GM23338 (cell line): ENCODE measurements at places on chromosomes 16 and 17. TPM values are rescaled to one million over a fixed set of nuclear protein-coding genes. Genes with fewer than 3 reads are reported as not detected.
A peak's percentile ranks its signal among the peaks of the same experiment; 100 is the strongest.

Gene SPNS3
- polyA plus RNA-seq = not detected in 2 replicates

Gene NLRC3
- polyA plus RNA-seq = 0.11 and 0.28 TPM in 2 replicates

Gene CRISPLD2
- polyA plus RNA-seq = 2.1 and 2.6 TPM in 2 replicates

Gene C16orf46
- 1.3 and 1.4 TPM in 2 replicates for polyA plus RNA-seq

Gene KRTAP1-1
- not detected in 2 replicates for polyA plus RNA-seq

DNA sequence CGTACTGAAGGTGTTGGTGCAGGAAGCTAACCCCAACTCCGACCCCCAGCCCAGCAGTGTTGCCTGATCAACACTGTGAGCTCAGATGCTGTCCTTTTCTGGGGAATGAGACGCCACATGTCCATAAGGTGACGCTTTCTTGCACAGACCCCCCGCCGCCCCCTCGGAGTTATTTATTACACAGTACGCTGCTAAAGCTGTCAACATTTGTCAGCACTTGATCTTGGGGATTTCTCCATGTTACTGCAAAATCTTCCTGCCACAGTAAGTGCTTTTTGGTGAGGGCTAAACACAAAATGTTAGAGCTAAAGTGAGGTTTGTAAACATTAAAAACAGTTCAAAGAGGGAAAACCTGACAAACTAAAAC, 15.9 kb downstream of the CMTM3 start:
- DNase-seq = no peak

- DNase-seq = peak; percentile 74
These were observed 615 bp downstream of the PRPSAP1 start for GRCh38 chr17:76353004-76353598.

DNA sequence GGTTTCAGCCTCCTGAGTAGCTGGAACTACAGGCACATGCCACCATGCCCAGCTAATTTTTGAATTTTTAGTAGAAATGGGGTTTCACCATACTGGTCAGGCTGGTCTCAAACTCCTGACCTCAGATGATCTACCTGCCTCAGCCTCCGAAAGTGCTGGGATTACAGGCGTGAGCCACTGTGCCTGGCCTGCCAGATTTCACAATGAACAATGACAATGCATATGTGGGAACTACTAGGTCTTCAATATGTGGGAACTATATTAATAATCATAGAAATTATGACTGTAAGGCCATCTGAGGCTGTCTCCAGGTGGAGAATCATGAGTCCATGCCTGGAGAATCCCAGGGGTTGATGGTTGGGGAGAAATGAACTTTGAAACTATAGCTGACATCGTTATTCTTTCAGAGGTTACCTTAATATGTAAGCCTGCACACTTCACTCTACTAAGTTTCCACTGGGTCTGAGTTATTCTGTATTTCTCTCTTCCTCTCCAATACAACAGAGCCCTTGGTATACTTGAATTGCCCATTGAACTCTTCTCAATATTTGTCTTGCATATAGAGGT, 7.2 kb upstream of the DRC7 start:
- no peak for DNase-seq

DNA sequence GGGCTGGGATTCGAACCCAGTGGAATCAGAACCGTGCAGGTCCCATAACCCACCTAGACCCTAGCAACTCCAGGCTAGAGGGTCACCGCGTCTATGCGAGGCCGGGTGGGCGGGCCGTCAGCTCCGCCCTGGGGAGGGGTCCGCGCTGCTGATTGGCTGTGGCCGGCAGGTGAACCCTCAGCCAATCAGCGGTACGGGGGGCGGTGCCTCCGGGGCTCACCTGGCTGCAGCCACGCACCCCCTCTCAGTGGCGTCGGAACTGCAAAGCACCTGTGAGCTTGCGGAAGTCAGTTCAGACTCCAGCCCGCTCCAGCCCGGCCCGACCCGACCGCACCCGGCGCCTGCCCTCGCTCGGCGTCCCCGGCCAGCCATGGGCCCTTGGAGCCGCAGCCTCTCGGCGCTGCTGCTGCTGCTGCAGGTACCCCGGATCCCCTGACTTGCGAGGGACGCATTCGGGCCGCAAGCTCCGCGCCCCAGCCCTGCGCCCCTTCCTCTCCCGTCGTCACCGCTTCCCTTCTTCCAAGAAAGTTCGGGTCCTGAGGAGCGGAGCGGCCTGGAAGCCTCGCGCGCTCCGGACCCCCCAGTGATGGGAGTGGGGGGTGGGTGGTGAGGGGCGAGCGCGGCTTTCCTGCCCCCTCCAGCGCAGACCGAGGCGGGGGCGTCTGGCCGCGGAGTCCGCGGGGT, at the start of gene CDH1:
CDH1 (plus strand) TSS at position 247 of the 684 bp plus-strand sequence; CDS start at position 371, 124 bp downstream.
- peak; percentile 98 for DNase-seq

DNA sequence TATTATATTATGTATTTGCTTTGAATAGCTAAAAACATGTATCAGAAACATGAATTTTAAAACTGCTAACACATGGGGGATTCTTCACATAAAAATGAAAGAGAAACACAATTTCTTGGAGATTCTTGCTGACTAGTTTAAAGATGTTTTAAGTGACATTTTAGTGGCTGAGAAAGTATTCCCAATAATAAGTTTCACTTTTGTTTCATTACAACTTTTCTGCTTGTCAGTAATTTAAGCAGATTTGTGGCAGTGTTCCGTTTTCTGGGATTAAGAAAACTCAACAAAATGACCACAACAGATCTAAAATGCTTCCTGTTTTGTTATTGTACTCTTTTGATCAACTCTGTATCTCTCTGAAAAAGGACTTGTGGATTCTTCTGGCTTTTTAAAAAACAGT, 75.9 kb downstream of the NLK start:
- no peak for DNase-seq

DNA sequence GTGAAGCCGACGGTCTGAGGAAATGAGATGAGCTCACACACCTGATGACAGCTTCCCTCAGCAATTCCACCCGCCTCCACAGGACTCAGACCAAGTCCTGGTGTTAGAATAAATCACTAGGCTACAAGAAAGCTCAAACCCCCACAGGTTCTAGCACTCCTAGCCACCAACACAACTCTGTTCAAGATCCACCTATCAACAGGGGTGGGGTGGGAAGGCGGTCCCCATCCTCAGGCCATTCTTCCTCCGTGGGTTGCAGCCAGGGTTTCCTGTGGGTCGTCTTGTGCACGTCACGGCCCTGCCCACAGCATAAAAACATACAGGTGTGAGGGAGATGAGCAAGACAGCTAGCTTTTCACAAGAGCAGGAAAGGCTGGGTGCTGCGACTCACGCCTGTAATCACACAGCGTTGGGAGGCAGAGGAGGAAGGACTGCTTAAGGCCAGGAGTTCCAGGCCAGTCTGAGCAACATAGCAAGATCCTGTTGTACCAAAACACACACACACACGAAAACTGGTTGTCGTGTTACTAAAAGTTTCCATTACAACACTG, 81.1 kb downstream of the ANKRD11 start:
- no peak for DNase-seq

DNA sequence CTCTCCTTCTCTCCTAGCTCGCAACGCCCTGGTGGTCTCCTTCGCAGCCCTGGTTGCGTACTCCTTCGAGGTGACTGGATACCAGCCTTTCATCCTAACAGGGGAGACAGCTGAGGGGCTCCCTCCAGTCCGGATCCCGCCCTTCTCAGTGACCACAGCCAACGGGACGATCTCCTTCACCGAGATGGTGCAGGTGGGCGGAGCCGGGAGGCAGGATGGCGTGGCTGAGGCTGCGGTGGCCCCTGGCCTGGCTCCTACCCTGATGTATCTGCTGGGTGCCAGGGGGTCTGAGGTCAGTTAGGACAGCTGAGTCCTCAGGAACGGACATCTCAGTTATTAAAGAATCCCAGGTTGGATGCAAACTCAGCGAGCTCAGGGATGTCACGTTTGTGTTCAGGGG, 16.7 kb downstream of the SLC26A11 start:
- DNase-seq = peak; percentile 48

DNA sequence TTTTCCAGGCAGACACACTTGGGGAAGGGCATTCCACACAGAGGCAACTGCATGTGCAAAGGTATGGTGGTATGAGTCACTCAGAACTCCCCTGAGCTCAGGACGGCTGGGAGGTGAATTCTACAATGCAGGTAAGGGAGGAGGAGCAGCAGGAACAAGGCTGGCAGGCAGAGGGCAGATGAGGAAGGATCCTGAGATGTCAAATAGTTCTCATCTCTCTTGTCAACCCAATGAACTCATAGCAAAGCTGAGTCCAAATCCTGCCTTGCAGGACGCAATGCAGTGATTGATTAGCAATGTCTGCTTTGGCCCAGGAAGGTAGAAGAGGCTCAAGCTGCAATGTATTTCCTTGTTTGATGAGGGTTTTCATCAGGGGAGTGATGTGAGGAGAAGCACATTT, 243.5 kb downstream of the XYLT1 start:
- DNase-seq = peak; percentile 48

GRCh38 chr17:63421681-63422645, 24.1 kb downstream of the CYB561 start:
- no peak for DNase-seq

GRCh38 chr17:18217412-18218015, 7.9 kb upstream of the LLGL1 start:
- DNase-seq = peak; percentile 86

DNA sequence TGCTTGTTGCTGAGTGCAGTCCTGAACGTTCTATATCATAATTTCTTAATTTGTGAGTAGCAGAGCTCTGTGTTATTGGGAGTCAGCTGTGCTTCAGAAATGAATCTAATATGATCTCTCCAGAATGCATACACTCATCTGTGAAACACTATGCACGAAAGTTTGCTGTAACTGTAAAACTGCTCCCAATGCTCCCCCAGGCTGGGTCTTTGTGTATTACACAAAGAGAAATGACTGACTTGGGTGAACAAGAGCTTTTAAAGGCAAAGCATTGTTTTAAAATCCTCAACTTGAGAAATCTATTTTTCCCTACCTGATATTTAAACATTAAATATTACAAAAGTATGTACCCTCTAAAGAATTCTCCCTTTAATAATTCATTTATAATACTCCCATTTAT, 636.7 kb upstream of the KIF2B start:
- peak; percentile 6 for DNase-seq

GRCh38 chr17:48577946-48578615, at the start of gene HOXB4:
Gene HOXB4, minus strand, starts transcription at chr17:48578350. Its CDS starts 31 bp downstream, at chr17:48578319.
- peak; percentile 85 for DNase-seq

- no peak for DNase-seq
These were observed 83.7 kb upstream of the LGALS9 start for GRCh38 chr17:27547301-27547683.

DNA sequence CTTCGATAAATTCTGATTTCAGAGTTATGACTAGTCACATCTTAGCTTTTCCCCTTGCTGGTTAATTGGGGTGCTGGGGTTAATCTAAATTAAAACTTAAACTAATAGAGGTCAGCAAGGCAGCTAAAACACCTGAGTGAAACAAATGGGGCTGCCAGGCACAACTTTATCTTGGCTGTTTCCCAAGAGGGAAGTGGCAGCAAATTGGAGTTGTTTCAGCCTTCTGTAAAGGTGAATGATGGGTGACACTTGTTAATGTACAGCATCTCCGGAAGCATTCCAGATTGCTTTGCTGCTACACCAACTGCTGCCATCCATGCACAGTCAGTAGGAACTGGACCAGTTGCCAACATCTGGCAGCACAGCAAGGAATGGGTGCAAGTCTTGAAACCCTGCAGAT, 43.9 kb downstream of the AATF start:
- DNase-seq = no peak

GRCh38 chr17:48121923-48122664, 14.5 kb downstream of the SNX11 start:
- no peak for DNase-seq

DNA sequence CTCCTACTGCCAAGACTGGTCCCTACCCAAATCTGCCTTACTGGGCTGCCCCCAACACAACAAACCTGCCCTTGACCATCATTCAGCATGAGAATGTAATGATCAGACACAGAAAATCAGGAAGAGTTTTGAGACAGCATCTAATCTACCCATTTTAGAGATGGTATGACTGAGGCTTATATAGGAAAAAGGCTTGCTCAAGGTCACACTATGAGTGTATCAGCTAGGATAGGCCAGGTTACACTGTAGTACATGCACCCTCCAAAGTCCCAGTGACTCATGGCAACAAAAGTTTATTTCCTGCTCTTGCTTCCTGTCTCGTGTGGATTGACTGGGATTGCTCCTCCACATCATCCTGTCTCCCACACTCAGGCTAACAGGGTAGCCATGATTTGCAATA, 27.9 kb downstream of the NLRC5 start:
- DNase-seq = no peak
